Tibial nerve (tissue), 4 donors: ENCODE measurements at places on chromosomes 7 and 10. TPM values are rescaled to one million over a fixed set of nuclear protein-coding genes. Genes with fewer than 3 reads are reported as not detected.

DNA sequence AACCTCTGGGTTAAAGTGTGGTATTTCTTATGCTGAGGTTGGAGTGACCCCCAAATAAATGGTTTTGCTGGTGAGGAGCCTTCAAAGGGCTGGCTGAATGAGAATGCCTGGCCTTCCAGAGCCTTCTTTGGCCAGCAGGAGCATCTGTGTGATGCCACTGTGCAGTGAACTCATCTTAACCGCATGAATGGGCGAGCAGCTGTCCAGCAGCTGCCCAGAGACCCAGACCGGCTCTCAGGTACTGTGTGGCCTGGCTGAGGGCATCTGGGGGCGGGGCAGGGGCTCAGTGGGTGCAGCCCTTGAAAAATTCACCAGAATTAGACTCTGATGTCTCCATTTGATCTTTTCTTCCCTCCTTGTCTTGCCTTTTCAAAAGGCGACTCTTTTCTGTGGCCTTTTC lies 59.0 kb downstream of the SYPL1 start:
- DNase-seq, result no peak

The ADCK2 gene
- 24.5 TPM for total RNA-seq

- DNase-seq, result no peak
These were observed 101.8 kb upstream of the ZMIZ1 start for GRCh38 chr10:78966844-78967488.

The AKR1E2 gene
- total RNA-seq, result 12.7 TPM

- DNase-seq, result no peak
These were observed 38.6 kb upstream of the ADD3 start for GRCh38 chr10:109968953-109969759.

GRCh38 chr10:28533571-28534304 lies 820 bp downstream of the WAC start:
- DNase-seq, result peak; percentile 57

DNA sequence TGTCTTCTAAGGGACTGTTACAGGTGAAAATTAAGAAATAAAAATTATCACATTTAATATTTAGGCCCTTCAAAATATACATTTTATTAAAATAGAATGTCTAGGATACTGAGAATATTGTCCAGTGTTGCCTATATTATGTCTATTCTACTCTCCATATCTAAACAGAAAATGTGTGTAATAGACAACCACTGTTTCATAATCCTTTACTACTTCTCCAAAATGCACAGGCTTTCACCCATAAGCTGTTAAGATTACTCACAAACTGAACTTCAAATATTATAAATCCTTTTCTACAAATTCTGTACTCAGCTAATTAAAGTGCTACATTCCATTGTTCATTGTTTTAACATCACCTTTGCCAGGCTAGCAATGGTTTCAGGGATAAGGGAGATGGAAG lies 56.7 kb upstream of the TFEC start:
- no peak for DNase-seq

The PHF14 gene
- 54.8 TPM for total RNA-seq

DNA sequence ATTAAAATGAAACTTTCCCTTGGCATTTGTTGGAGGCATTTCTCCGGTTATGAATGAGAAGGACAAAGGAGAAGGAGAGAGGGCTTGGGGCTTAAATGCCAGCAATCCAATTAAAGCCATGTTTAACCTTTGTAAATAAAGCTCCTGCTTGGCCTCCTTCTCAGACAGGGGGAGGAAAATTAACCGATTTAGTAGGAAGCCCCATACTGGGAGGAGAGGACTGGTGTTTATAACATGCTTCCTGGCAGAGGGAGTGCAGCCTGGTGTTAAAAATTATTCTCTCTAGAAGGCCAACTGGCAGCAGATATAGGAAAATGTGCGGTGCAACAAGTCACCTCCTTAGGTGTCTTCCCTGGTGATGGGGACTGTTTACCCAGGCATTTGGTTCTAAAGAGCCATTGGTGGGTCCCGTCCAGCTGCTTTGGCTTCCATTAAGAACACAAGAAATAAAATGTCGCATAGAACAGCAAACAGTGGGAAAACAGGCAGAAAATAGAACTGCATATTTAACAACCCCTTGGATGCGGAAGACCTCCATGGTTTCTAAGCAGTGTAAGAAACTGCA lies 846.5 kb downstream of the TYW1 start:
- no peak for DNase-seq
